Gastroesophageal sphincter (tissue), 4 donors: ENCODE measurements at places on chromosomes 2 and 18. TPM values are rescaled to one million over a fixed set of nuclear protein-coding genes. Genes with fewer than 3 reads are reported as not detected.

DNA sequence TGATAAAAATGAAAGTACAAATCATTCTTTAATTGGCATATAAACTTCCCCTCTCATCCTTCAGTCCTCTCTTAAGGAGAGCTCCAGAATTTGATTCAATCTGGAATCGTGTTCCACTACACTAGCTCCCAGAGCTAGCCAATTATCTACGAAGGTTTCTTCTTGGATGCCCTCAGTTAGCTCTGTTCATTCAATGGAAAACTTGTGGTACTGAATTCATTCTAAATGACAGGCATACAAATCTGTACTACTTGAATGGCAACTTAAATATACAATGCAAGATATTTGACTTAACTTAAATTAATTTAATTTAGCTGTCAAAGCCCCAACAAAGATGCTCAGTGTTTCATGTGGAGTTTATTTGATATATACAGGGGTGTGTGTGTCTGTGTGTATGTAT is 1474.2 kb upstream of the CELF4 start:
- ATAC-seq: no peak

DNA sequence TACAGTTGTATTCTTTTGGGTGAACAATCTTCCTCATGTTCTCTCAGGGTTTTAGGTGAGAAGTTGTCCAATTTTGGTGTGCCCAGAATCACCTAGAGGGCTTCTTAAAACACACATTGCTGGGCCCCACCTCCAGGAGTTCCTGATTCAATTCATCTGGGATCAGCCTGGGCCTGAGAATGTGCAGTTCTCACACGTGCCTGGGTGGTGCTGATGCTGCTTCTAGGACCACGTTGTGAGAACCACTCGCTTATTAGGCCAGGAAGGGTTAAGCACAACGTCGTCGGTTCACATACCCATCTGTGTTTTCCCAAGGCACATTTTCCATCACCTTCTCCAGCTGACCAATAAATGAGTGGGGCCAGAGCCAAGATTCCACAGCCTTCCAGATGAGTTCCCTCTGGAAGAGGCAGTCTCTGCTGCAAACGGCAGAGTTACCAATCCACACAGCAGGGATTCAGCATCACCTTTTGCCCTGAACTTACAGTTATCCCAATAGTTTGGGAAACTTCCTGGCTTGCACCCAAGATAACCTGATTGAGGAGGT is 277.7 kb upstream of the HNRNPA3 start:
- no peak for ATAC-seq

- no peak for ATAC-seq
These were observed 578.7 kb downstream of the ADCYAP1 start for GRCh38 chr18:1483385-1483784.

- no peak for ATAC-seq
These were observed 135.1 kb upstream of the EPB41L3 start for GRCh38 chr18:5678779-5679406.

- ATAC-seq: no peak
These were observed 85.3 kb downstream of the FTCDNL1 start for GRCh38 chr2:199765646-199766045.

DNA sequence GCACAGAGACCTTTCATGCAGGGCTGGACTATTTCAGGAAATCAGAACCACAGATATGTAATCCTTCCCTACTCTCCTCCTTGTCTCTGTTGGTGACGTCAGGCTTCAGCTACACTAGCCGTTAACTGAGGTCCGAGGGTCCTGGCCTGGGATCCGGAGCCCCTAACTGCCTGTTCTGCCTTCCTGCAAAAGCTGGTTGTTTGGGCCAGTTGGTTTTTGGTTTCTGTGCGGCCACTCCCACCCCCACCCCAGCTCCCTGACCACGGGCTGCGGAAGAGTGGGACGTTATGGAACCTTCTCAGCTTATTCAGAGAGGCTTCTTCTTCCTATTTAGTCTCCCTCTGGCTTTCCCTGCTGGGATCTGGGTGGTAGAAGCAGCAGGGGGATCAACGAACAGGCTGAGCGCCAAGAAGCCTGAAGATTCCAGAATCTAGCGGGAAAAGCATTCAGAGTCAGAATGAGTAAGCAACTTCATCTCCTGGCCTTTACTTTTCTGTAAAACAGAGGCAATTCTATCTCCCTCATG is 49.3 kb upstream of the ROCK2 start:
- no peak for ATAC-seq

GRCh38 chr18:36441426-36442240 is 144.1 kb downstream of the FHOD3 start:
- peak; percentile 83 for ATAC-seq

DNA sequence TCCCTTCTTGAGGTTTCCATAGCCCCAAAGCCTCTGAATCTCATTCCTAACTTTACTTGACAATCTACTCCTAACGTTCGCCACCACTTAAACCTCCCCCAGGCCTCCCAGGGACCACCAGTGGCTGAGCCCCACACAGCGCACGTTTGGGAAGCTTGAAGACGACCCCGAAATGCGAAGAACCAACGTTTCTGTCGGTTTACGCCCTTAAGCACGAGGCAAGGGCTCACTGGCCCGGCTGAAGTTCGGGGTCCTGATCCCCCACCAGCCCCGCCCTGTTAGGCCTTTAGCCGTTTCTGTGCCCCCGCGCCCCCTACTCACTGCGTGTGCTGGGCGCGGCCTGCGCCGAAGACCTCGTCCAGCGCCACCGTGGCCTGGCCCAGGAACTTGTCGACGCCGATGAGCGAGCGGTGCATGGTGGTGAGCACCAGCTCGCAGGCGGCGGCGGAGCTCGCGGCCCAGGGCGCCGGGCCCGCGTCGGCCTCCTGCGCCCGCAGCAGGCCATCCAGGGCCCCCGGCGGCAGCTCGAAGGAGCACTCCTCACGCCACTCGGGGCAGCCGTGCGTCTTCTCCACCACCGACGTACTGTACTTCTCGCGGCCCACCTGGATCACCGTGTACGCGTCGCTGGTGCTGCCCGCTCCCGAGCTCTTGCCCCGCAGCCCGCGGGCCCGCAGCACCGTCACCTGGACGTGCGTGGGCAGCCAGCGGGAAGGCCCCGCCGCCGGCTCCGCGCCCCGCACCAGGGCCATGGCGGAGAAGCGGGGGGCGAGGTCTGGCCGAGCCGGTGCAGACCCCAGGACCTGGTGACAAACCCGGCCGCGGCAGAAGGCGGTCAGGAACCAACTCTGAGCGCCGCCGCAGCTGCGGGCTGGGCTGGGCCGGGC is 479 bp downstream of the RAB11FIP5 start:
- peak; percentile 42 for ATAC-seq

- peak; percentile 65 for ATAC-seq
These were observed 56.2 kb downstream of the EMILIN2 start for GRCh38 chr18:2903006-2903405.

- no peak for ATAC-seq
These were observed 210.7 kb downstream of the ARL4C start for GRCh38 chr2:234286118-234286598.

- ATAC-seq: no peak
These were observed 164.7 kb downstream of the SLC8A1 start for GRCh38 chr2:40287195-40287594.

DNA sequence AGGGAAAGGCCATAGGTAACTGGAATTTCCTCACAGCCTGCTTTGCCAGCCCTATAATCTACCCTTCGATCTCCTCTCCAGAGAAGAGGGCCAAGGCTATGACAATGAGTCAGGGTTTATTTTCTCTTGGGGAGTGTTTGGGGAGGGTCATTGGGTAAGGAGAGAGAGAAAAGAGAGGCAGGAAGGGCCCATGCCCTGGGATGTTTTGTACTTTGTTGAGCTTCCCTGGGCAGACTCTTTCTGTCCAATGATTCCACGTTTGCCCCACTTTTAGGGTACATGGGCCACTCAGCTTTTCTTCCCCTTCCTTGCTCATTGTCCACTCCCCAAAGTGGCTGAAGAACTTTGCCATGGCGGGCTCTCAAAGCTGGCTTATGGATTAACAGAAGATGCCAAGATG is 224.2 kb downstream of the ALK start:
- ATAC-seq: no peak

- ATAC-seq: no peak
These were observed 341.9 kb upstream of the PIK3C3 start for GRCh38 chr18:41613003-41613609.

- ATAC-seq: no peak
These were observed 64.5 kb downstream of the ZFP36L2 start for GRCh38 chr2:43161650-43162510.

DNA sequence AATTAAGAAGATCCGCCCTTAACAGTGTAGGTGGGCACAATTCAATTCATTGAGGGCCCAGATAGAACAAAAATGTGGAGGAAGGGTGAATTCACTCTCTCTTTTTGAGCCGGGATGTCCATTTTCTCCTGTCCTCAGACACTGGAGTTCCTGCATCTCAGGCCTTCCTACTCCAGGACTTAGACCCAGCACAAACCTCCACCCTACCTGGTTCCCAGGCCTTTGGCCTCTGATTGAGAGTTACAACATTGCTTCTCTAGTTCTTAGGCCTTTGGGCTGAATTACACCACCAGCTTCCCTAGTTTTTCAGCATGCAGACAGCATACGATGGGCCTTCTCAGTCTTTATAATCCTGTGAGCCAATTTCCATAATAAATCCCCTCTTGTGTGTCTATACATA is 87.8 kb upstream of the TMEM17 start:
- ATAC-seq: no peak

DNA sequence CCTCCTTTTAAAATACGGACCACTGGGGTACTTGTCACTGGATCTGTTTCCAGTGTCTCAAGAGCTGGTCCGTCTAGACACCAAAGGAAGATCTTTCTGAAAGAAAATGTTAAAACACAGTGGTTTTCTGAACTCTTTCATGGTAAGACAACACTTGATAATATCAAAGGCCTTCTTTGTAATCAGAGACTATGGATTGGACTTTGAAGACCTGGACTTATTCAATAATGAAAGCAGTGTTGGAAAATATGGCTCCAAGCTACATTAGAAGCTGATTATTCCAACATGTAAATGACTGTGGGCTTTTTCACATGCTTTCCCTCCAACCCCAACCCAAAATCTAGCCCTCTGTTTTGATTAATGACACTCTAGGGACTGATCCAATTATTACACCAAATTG is 329.4 kb upstream of the LYPD1 start:
- ATAC-seq: no peak

The NAT8 gene
- total RNA-seq: not detected

The HRH4 gene
- total RNA-seq: 0.16 TPM

The ZSWIM2 gene
- total RNA-seq: not detected

The ANKRD36C gene
- total RNA-seq: 28.1 TPM

The MERTK gene
- 43.0 TPM for total RNA-seq

The ZDBF2 gene
- total RNA-seq: 19.9 TPM

The SKA1 gene
- not detected for total RNA-seq

The SLC25A12 gene
- 82.7 TPM for total RNA-seq

The DNAJC5G gene
- total RNA-seq: not detected

The CXCR1 gene
- not detected for total RNA-seq

The GALNT5 gene
- total RNA-seq: 0.13 TPM

The MARCHF4 gene
- total RNA-seq: not detected

The CTDP1 gene
- 22.2 TPM for total RNA-seq
